NCI-H1417 (cell line): ENCODE measurements at places on chromosomes 12 and 14.
A peak's percentile ranks its signal among the peaks of the same experiment; 100 is the strongest.

GRCh38 chr12:116539361-116539771 is 19.8 kb upstream of the MAP1LC3B2 start:
- no peak for DNase-seq

DNA sequence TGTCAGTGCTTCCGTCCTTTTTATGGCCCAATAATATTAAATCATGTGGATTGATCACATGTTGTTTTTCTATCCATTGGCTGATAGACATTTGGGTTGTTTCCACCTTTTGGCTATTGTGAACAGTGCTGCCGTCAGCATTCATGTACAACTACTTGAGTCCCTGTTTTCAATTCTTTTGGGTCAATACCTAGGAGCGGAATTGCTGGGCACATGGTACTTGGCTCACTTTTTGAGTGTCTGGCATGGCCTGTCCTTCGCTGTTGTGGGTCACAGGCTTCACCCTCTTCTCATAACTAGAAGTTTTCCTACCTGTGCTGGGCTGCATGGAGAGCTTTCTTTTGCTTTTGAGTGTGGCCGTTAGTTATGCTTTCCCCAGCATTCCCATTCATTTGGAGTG is 72.7 kb downstream of the DNAH10 start:
- no peak for DNase-seq

- DNase-seq = no peak
These were observed 3.1 kb upstream of the KIF26A start for GRCh38 chr14:104135121-104135903.

DNA sequence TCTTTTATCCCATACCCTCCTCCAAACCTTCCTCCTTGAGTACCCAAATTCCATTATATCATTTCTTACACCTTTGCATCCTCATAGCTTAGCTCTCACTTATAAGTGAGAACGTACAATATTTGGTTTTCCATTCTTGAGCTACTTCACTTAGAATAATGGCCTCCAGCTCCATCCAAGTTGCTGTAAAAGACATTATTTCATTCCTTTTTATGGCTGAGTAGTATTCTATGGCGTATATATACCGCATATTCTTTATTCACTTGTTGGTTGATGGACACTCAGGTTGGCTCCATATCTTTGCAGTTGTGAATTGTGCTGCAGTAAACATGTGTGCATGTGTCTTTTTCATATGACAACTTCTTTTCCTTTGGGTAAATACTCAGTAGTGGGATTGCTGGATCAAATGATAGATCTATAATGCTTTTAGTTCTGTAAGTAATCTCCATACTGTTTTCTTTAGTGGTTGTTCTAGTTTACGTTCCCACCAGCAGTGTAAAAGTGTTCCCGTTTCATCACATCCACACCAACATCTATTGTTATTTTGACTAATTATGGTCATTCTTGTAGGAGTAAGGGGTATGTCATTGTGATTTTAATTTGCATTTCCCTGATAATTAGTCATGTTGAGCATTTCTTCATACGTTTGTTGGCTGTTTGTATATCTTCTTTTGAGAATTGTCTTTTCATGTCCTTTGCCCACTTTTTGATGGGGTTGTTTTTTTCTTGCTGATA is 10.1 kb downstream of the RAB21 start:
- no peak for DNase-seq

GRCh38 chr14:106556665-106557289 is 1030.4 kb downstream of the TMEM121 start:
- peak; percentile 11 for DNase-seq

DNA sequence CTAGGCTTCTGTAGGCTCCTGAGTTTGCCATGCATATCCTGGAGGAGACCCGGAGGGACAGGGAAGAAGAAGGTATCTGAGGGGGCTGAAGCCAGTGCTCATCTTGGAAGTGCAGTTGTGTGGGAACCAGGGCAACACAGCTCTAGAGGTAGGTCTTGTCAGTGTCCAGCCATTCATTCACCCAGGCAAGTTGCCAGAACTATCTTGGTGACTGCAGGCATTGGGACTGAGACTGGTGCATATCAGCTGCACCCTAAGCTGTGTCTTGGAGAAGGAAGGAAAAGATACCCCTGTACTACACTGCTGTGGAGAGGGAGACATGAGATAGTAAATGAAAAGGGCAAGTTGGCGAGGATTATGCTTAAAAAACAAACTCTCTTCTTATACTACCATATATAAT is 4.9 kb upstream of the WIF1 start:
- DNase-seq = no peak

DNA sequence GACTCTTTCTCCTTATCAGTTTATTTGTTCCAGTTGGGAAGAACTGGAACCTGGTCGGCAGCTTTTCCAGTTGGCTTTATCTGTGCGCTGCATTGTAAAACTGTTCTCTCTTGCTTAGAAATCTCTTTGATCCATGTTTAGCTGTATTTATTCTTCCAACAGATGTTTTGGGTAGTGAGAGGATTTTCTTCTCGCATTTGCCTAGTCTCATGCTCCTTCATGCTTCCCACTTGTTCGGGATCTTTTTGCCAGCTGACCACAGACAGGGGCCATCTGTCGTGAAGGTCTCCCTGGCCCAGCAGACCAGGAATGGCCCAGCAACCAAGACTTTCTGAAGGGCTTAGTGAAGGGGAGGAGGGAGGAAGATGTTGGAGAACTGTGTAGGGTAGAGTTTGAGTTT is 21.6 kb downstream of the NTF3 start:
- no peak for DNase-seq

GRCh38 chr12:132306885-132307191 is 22.6 kb downstream of the GALNT9 start:
- DNase-seq = no peak

DNA sequence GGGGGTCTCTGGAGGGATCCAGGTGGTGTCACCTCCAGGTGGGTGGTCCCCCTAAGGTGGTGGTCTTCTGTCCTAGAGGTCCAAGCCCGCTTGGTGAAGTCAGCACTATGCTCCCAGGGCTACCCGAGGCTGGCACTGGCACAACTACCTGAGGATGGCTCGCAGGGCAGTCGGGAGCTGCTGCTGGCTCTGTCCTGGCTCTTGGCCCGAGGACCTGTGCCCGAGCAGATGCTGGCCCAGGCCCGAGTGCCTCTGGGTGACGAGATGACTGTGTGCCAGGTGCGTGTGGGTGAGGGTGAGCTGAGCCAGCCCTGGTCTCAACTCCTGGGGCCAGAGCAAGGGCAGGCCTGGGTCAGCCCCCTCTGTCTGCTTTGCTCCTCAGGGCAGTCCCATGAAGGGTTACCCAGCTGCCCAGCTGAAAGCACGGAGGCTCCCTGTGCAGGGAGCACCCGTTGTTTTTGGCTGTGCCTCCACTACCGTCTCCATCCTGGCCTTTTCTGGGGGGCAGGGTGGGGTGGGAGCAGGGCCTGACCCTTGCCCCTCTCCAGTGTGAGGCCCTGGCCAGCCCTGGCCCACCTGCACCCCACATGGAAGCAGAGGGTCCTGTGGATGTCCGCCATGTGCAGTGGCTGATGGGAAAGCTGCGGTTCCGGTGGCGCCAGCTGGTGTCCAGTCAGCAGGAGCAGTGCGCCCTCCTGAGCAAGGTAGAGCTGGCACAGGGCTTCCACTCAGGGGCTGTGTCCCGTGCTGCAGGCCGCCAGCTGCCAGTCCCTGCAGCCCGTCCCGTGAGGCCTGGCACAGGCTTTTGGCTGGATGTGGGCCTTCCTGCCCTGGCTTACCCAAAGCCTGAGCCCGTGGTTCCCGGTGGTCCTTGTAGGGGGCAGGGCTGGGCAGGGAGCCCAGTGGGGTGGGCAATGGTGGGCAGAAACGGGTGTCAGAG is 1.3 kb downstream of the TEDC1 start:
- DNase-seq = no peak

- no peak for DNase-seq
These were observed 14.0 kb upstream of the LYZ start for GRCh38 chr12:69334158-69334557.

DNA sequence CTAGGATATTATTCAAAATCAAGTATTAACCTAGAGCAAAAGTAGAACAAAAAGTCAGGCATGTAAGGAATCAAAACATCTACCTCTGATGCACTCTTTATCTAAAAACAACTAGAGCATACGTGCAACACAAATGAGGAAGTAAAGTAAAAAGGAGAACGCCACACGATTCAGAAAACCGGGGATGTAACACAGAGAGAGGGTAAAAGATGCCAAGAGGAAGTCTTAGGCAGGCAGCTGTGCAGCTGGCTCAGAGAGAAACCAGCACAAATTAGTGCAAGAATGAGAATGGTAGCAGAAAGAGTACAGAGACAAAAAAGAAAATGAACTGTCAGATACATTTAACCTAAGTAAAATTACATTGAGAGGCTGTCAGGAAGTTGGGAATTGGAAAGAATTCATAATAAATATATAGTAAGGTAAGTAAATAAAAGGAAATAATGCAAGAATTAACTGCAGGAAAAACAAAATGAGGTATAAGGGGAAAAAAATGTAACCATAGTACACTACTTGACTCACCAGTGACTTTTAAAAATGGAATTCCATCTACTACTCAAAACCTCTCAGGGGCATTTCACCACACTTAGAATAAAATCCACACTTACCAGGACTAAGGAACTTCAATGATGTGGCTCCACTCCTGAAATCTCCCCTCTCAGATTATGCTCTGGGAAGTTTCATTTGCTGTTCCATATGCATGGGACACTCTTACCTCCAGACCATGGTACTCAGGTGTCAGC is 17.1 kb downstream of the BCAT1 start:
- no peak for DNase-seq

- no peak for DNase-seq
These were observed 27.9 kb downstream of the HNRNPC start for GRCh38 chr14:21241218-21241819.

DNA sequence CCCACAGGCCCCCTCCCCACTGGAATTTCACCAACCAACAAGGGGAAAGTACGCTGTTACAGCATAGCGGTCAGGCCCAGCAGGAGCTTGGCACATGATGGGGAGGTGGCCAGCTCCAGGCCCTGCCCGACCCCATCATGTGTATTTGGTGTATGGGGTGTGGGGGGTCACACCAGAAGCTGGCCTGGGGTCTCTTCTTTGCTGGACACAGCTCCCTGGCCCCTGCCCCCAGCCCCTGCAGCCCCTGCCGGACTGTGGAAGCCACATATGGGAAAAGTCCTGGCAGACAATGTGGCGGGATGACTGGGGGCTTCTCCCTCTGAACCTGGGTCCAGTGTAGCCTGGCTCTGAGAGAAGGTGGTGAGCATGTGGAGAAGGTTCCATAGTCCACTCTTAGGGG is 12.4 kb downstream of the NGB start:
- DNase-seq = no peak

DNA sequence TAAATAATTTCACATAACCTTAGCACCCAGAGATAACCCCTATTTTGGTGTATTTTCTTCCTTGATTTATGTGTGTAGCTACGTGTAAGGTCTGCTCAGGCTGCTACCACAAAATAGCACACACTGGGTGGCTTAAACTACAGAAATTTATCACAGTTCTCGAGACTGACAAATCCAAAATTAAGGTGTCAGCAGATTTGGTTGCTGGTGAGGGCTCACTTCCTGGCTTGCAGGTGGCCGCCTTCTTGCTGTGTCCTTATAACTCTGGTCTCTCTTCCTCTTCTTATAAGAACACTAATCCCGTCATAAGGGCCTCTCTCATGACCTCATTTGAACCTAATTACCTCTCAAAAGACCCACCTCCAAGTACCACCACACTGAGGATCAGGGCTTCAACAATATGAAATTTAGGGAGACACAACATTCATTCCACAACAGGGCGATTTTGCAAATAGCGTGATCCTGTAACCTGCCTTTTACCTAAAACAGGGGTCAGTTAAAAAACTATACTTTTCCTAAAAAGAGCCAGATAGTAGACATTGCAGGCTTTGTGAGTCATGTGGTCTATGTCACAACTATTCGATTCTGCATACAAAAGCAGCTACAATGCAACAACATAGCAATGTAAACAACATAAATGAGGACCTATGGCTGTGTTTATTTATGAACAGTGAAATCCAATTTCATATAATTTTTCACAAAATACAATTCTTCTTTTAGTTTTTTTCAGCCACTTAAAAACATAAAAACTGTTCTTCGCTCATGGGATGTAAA is 371.7 kb downstream of the DPF3 start:
- no peak for DNase-seq

DNA sequence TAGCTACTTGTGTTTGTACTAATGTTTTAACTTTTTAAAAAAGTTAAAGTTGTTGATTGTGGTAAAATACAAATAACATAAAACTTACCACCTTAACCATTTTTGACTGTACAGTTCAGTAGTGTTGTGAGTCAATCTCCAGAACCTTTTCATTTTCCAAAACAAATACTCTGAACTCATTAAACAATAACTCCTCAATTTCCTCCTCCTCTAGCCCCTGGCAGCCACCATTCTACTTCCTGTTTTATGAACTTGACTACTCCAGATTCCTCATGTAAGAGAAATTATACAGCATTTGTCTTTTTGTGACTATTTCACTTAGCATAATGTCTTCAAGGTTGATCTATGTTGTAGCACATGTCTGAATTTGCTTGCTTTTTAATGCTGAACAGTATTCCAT is 299.1 kb upstream of the AMIGO2 start:
- no peak for DNase-seq

GRCh38 chr12:5511644-5512600 is 80.0 kb downstream of the NTF3 start:
- no peak for DNase-seq

DNA sequence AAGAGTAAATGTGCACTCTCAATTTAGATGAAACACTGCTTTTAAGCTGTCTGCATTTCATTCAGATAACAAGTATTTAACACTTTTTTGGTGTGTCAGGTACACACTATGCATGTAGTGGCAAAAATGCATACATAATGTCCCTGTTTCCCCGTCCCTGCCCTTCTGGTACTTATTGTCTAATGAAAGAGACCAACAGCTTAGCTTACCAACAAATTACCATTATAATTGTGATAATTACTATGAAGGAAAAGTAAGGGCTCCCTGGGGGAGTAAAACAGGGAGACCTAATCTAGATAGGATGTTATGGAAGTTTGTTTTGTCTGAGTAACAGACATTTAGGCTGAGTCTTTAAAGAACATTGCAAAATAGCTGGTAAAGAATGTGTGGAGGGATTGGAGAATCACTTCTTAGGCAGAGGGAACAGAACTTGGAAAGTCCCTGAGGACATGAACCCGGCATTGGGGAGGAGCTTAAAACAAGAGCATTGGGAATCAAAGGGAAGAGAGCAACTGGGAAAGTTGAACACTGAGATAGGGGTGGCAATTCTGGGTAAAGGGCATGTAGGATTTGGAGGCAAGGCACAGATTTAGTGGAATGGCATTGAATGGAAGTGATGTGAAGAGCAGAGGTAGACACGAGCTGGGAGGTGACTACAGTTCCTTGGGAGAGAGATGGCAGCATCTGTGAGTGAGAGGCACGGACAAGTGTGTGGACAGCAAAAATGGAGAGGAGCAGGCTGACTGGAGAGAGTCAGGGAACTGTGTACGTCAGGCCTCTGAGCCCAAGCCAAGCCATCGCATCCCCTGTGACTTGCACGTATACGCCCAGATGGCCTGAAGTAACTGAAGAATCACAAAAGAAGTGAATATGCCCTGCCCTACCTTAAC is 181.6 kb downstream of the GRIP1 start:
- DNase-seq = peak; percentile 16

GRCh38 chr12:127832172-127832571 is 434.8 kb upstream of the TMEM132C start:
- no peak for DNase-seq
